ENCODE measurements at places on chromosomes 3 and 15.

GRCh38 chr15:85624291-85624801 lies 170.4 kb downstream of the KLHL25 start:
- DNase-seq: peak; percentile 37

- no peak for DNase-seq
These were observed 28.8 kb downstream of the CDIN1 start for GRCh38 chr15:36608180-36608579.

DNA sequence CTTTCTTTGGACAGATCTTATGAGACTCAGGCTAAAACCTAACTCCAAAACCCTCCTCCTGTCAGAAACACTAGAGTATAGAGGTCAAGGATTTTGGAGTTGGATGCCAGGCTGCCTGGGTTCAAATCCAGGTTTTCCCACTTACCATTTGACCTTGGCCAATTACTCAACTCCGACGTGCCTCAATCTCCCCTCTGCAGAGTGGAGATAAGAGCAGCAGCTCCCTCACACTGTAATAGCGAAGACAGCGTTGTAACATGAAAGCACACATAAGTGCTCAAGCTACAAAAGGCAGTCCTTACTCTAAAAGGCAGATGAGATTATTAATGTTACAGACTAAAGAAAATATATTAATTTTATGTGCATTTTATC lies 90.1 kb downstream of the IGF2BP2 start:
- DNase-seq: no peak

DNA sequence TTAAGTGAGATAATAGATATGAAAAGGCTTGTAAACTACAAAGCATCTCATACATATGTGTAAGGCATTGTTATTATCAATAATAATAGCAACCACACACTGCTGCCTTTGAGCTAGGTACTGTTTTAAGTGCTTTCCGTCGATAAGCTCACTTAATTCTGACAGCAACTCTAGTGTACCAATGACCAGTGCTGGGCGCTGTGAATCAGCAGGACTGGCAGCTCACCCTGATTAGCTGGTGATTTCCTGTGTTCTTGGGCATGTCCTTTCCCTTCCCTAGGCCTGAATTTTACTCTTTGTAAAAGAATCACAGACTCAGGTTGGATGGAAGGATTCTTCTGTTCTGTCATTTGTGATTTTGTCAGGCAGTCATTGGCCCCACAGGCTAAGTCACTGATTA lies 215.6 kb downstream of the LPP start:
- no peak for DNase-seq

DNA sequence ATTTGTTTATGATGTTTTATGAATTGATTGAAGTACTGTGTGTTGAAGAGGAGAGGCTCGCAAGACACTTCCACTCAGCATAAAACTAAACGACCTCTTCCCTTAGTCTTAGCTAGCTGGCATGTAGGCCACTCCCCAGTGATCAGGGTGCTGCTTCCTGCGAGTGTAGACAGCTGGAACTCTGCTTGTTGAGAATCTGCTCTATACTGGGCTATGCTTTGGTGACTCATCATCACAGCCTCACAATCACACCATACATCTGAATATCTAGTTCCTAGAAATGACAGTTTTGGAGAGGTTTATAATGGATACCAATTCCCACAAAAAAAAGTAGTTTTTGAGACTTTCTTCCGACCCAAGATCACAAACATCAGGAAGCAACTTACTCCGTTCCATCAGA lies 1.5 kb upstream of the SLC24A5 start:
- DNase-seq: no peak
